ENCODE measurements at places on chromosomes 4 and X.

GRCh38 chr4:168570466-168570865 lies 73.6 kb downstream of the PALLD start:
- DNase-seq: no peak

- DNase-seq: no peak
These were observed 86.3 kb upstream of the MAML3 start for GRCh38 chr4:140240237-140240636.

DNA sequence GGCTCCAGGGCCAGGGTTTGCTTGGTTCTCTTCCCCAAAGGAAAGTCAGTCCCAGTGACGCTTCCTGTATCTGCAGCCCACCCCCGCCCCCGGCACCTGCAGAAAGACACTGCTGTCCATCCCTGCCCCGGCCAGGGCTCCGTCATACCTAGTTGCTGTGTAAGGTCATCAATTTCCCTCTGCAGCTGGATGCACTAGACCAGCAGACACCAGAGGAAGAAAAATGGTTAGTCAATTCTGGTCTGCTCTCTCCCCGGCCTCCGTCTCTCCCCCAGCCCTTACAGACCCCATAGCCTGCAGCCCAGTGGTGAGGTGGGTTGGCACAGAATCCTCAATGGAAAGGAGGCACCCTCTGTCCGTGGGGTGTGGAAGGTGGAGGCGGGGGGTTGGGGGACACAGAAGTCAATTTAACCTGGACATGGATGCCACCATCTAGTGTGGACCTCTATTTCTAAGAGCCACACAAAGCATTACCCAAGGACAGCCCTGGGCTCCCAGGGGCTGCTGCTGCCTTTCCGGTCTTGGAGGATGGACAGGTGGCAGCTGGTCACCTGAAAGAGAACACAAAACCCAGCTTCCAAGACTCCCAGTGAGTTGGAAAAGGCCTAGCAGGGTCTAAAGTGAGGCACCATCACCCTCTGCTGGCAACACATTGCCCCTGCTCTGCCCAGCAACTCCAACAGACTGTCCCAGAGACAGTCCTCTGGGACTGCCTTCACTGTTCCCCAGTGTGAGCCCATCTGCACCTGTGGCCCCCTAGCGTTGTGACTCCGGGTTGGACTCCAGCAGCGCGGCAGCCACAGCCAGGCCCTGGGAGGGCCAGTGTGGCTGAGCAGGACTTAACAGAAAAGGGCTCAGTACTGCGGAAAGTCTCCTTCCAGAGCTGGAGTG lies 40.2 kb upstream of the NHSL2 start:
- peak; percentile 14 for DNase-seq

- no peak for DNase-seq
These were observed 79.7 kb downstream of the KIT start for GRCh38 chr4:54737421-54737820.

DNA sequence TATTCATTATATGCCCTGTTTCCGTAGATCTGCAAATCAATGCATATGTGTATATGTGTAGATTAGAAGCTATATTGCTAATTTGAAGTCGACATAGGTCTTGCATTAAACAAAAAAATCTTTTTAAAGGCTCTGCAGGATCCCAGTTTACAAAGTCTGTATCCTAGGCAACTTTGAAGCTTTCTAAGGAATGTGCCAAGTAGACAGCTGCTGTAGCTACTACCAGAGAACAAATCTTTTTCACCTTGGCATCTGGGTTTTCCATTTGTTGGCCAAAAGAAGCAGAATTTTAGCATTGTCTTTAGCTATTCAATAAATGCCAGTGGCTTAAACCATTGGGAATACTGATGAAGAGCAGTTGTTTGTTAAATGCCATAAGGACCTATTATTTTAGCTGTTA lies 88.0 kb downstream of the NAA11 start:
- no peak for DNase-seq

DNA sequence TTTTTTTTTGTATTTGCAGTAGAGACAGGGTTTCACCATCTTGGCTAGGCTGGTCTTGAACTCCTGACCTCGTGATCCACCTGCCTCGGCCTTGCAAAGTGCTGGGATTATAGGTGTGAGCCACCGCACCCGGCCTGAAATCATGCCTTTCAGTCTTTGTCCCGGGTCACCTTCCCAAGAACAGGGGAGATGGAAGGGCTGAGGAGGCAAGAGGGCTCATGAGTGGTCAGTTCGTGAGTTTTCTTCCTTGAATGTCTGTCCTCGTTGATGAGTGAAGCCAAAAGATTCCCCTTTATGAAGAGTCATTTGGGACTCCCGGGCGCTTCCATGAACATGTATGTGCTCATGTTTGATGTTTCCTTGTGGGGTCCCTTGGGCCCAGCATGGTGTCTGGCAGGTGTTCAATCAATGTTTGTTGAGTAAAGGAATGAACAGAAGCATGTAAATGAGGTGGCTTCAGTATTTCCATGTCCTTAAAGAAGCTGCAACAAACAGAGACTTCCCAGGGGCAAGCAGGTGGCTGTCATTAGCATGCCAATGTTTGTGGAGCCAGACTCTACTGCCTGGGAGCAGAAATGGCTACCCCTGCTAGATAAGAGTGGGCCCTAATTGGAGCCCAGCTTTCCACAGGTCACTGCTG lies 3.4 kb upstream of the SEPTIN6 start:
- no peak for DNase-seq

- DNase-seq: no peak
These were observed 172.4 kb downstream of the PDGFC start for GRCh38 chr4:156799121-156799589.

- DNase-seq: no peak
These were observed 50.2 kb upstream of the SHISA3 start for GRCh38 chr4:42347076-42347475.

- peak; percentile 2 for DNase-seq
These were observed 454 bp downstream of the BTC start for GRCh38 chr4:74793757-74794381.

DNA sequence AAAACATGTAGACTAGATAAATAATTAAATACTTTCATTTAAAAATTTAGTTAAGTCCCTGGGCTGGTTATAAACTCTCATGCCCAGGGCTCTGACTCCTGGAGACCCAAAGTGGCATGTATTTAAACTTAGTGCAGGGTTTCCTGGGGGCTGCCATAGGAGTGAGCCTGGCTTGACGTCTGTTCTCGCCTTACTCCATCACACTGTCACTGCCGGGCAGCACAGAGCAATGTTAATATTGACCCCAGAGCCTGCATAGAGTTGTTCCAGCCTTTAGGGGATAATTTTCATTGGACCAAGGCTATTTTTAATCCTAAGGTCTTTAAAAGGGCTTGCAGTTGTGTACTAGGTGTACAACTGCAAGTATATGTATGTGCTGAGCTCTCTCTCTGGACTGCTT lies 31.2 kb downstream of the KIAA0232 start:
- no peak for DNase-seq
